ENCODE measurements at places on chromosomes 7 and 10.

DNA sequence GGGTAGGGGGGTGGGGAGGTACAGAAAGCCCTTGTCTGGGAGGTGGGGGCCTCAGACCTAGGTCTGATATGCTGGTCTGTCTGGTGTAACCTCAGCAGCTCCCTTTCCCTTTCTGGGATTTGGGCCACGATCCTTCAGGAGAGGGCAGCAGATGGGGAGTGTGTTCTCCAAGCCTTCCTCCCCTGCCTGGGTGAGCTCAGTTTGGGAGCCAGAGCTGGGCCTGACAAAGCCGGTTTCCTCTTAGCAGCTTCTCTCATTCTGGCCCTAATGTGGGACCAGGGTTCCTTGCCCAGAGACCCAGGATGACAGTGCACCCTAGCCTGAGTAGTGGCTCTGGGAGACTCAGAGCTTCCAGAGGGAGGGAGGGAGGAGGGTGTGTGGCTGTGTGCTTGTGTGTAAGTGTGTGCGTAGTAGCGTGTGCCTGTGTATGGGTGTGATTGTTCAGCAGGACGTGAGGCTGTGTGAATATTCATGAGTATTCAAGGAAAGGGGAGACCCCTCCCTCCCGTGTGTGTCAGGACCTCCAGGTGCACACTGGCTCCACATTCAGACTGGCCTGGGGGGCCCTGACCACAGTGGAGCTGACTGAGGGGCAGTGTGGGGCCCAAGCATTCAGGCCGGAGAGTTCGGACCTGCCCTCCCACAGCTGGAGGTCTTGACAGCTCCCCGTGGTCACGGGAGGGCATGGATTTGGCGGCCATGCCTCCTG lies 96.5 kb downstream of the ZMIZ1 start:
- no peak for DNase-seq
- no peaks in the 10 kb centered on the region for H3K27me3 ChIP-seq
- H3K36me3 ChIP-seq: peaks cover 65% of the 10 kb centered on the region
- no peak overlapping the region for H3K4me3 ChIP-seq
- H3K4me1 ChIP-seq: peaks cover 4% of the 10 kb centered on the region
- peak overlapping the region; percentile 7 for H3K27ac ChIP-seq

- no peak for DNase-seq
- no peak overlapping the region for H3K4me3 ChIP-seq
- H3K27ac ChIP-seq: no peak overlapping the region
These were observed 171.7 kb downstream of the LSM5 start for GRCh38 chr7:32318300-32319011.

DNA sequence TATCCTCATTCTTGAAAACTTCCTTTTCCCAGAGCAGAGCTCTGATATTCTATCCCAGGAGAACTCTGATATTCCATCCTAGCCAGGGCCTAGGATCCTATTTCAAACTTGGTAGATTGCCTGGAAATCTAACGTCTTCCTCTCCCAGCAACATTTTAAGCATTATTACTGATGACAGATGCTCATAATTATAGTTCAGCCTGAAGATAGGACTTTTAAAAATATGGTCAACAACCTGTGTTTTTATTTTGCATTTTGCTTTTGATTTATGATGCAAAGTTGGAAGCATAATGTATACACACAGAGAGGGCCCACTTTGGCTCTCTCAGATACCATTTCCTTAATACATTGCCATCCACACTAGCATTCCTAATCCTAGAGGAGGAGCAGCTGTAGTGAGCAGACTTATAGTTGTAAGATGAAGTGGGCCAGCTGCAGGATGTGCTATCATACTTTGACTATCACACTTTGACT lies 457.4 kb upstream of the TPK1 start:
- no peak overlapping the region for H3K27ac ChIP-seq
- no peaks in the 10 kb centered on the region for H3K4me1 ChIP-seq
- no peaks in the 10 kb centered on the region for H3K27me3 ChIP-seq
- no peak for DNase-seq

DNA sequence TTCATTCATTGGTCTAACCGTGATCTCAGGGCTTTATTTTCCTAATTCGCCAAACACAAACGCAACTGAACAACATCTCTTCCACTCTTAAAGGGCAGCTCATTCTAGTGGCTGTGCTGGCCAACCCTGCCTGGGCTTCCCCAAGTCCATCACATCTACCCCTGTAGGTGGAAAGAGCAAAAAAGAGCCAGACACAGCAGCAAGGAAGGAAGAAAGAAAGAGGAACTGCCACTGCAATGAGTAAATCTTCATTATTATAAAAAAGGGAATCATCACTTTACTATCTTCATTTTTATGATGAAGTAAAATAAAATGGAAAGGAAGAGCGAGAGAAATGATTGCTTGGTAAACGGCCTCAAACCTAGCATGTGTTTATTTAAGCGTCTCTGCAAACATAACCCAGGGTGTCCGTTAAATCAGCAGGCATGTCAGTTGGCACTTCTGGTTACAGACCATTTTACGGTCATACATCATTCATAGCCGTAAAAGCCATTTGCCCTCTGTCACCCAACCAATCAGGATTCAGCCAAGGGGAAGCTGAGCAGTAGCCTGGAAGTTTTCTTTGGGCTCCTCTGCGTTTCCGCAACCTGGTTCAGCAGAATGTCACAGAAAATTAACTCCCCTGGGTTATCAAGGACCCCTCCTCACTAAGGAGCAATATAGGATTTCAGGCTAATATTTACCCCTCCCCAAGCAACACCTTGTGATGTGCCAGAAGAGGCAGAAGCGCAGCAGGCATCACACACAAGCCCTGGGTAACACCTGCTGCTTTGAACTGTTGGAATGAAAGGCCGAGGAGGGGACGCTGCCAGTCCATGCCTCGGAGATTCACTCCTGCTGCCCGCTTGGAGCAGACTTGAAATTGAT lies 234.0 kb downstream of the SNX10 start:
- H3K36me3 ChIP-seq: no peaks in the 10 kb centered on the region
- H3K27me3 ChIP-seq: no peaks in the 10 kb centered on the region
- no peak overlapping the region for H3K27ac ChIP-seq
- no peak for DNase-seq
- H3K4me3 ChIP-seq: no peak overlapping the region

- no peaks in the 10 kb centered on the region for H3K27me3 ChIP-seq
- no peak overlapping the region for H3K4me3 ChIP-seq
- H3K36me3 ChIP-seq: no peaks in the 10 kb centered on the region
- no peak for DNase-seq
- no peaks in the 10 kb centered on the region for H3K4me1 ChIP-seq
These were observed 94.6 kb downstream of the FGFR2 start for GRCh38 chr10:121503587-121504051.

GRCh38 chr7:98196706-98197605 lies 14.3 kb upstream of the BHLHA15 start:
- H3K4me3 ChIP-seq: no peak overlapping the region
- no peak for DNase-seq
- H3K4me1 ChIP-seq: no peaks in the 10 kb centered on the region
- H3K27me3 ChIP-seq: no peaks in the 10 kb centered on the region
- peaks cover 49% of the 10 kb centered on the region for H3K36me3 ChIP-seq

DNA sequence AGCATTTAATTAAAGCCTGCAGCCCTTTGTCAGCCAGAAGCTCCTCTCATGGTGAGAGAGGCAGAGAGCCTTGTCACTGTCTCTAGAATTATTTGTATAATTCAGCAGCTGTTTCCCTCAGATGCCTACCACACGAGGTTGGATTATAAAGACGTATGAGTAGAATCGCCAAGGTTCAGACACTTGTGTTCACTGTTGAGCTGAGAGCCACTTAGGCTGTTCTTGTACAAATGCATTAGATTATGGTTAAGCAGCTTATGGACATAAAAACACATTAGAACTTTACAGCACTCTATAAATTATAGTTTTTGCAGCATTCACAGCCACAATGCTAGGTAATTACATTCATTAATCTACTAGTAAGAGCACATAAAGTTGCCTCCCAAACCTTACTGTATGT lies 282.6 kb downstream of the AUTS2 start:
- DNase-seq: no peak
- no peaks in the 10 kb centered on the region for H3K4me1 ChIP-seq
- no peaks in the 10 kb centered on the region for H3K36me3 ChIP-seq
- no peaks in the 10 kb centered on the region for H3K27me3 ChIP-seq
- H3K4me3 ChIP-seq: no peak overlapping the region
- no peak overlapping the region for H3K27ac ChIP-seq

DNA sequence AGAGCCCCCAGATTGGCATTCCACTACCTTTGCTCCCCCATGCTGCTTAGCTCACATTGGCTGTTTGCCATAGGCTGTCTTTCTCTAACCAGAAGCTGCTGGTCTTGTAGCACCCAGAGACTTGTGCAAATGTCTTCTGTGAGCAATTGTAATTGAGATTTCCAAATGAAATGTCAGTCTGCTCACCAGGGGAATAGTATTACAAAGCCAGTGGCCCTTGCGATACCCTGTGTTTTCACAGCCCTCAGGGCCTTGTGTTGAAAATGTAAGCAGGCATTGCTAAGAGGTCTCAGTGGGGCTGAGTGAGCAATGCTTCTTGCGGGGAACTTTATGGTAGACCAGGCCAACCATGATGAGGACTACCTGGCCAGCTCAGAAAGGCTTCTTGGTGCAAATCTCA lies 746.5 kb downstream of the LRMDA start:
- no peaks in the 10 kb centered on the region for H3K36me3 ChIP-seq
- no peaks in the 10 kb centered on the region for H3K4me1 ChIP-seq
- H3K4me3 ChIP-seq: no peak overlapping the region
- no peak overlapping the region for H3K27ac ChIP-seq
- H3K27me3 ChIP-seq: no peaks in the 10 kb centered on the region

- no peak overlapping the region for H3K4me3 ChIP-seq
- H3K4me1 ChIP-seq: peaks cover 20% of the 10 kb centered on the region
- DNase-seq: peak; percentile 52
These were observed 41.2 kb upstream of the TNS3 start for GRCh38 chr7:47622946-47623640.

DNA sequence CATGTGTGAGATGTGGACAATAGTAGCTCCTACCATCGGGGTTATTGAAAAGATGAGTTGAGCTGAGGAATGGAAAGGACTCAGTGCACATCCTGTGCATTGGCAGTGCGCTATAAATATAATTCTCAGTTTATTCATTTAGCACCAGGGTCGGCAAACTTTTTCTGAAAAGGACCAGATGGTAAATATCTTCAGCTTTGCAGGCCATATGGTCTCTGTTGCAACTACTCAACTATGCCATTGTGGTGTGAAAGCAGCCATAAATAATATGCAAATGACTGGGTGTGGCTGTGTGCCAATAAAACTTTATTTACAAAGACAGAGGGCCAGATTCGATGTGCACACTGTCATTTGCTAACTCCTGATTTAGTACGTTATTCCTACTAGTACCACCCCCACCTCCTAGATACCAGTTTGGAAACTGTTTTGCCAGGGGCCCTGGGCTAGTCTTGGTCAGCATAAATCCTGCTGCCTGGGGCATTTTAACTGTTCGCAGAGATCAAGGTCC lies 422.9 kb upstream of the MKI67 start:
- no peak overlapping the region for H3K4me3 ChIP-seq
- H3K27me3 ChIP-seq: peaks cover 20% of the 10 kb centered on the region
- H3K4me1 ChIP-seq: no peaks in the 10 kb centered on the region

GRCh38 chr10:72095195-72095594 lies 6.8 kb upstream of the SPOCK2 start:
- no peaks in the 10 kb centered on the region for H3K27me3 ChIP-seq
- H3K4me3 ChIP-seq: no peak overlapping the region
- no peak for DNase-seq
- peaks cover 28% of the 10 kb centered on the region for H3K36me3 ChIP-seq

DNA sequence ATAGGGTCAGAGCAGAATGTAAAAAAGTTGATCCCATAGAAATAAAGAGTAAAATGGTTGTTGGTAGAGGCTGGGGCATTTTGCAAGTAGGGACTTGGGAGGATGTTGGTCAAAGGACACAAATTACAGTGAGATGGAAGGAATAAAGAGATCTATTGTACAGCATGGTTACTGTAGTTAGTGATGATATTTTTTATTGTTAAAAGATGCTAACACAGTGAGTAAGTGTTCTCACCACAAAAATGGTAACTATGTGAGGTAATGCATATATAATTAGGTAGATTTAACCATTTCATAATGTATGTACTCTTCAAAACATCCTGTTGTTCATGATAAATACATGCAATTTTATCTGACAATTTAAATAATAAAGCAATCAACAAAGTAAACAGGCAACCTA lies 280.7 kb upstream of the MAGI2 start:
- no peaks in the 10 kb centered on the region for H3K4me1 ChIP-seq
- H3K27ac ChIP-seq: no peak overlapping the region
- H3K27me3 ChIP-seq: no peaks in the 10 kb centered on the region
- H3K36me3 ChIP-seq: no peaks in the 10 kb centered on the region
- no peak for DNase-seq

DNA sequence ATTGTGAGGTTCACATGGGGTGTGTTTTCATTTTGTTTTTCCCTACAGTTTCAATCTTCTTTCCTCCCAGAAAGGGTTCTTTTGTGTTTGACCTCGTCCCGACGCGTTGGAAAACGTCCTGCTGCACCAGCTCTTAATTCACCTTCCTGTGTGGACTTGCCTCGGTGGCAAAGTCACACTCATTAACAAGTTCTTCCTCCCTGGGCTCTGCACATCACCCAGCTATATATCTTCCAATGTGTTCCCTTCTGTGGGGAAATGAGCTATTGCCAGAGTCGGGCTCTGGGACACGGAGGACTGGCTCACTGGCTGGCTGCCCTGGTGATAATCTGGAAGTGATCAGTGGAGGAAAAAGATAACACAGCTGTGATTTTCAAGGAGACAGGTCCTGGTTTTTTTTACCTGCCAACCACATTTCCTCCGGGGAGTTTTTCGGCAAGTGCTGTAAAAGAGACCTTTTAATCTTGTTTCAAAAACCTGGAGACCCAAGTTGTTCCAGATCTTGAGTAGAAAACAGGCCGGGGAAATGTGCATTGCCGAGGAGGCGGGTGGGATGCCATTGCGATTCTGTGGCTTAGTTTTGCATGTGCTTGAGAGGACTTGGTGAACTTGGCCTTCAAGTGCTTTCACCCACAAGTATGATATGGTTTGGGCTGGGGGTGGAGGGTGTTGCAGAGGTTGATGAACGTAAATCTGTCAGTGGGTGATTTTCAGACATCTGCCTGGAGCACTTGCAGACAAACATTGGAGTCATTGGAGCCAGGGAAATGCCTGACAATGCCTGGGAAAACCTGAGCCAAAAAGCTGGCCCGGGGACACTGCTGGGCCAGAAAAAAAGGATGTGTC lies 96.5 kb upstream of the CREB5 start:
- no peaks in the 10 kb centered on the region for H3K36me3 ChIP-seq
- peaks cover 9% of the 10 kb centered on the region for H3K27me3 ChIP-seq
- no peaks in the 10 kb centered on the region for H3K4me1 ChIP-seq
- H3K4me3 ChIP-seq: no peak overlapping the region
- H3K27ac ChIP-seq: no peak overlapping the region

GRCh38 chr10:71372882-71373495 lies 23.7 kb upstream of the CDH23 start:
- no peaks in the 10 kb centered on the region for H3K36me3 ChIP-seq
- peak; percentile 66 for DNase-seq
- no peaks in the 10 kb centered on the region for H3K27me3 ChIP-seq
- no peak overlapping the region for H3K4me3 ChIP-seq
- H3K27ac ChIP-seq: peak overlapping the region; percentile 7

All from left lung (tissue), 14 donors.